ENCODE measurements at places on chromosomes 2 and 18. TPM values are rescaled to one million over a fixed set of nuclear protein-coding genes. Genes with fewer than 3 reads are reported as not detected.

GNLY gene
- not detected for total RNA-seq

LCT gene
- not detected for total RNA-seq

DNA sequence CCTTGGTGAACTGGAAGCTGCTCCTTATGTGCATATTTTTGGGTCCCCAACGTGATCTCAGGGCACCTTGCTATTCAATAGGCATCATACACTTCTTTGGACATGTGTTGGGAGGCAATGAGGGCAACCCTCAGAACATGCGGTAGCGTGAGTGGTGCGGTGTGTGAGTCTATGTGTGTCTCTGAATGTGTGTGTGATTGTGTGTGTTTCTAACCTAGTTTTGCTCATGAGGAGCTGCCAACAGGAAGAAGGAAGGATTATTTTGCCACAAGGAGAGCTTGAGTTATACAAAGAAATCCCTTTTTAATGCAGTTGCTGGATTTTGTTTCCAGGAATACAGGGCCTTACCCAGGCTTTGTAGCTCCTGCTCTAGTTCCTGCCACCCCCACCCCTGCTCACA lies 75.8 kb upstream of the ITGA6 start:
- H3K4me3 ChIP-seq = no peak overlapping the region
- H3K36me3 ChIP-seq = no peaks in the 10 kb centered on the region
- no peaks in the 10 kb centered on the region for H3K27me3 ChIP-seq
- no peak overlapping the region for H3K27ac ChIP-seq
- H3K4me1 ChIP-seq = no peaks in the 10 kb centered on the region
- no peak for DNase-seq

- DNase-seq = no peak
- H3K27me3 ChIP-seq = peaks cover 96% of the 10 kb centered on the region
- no peaks in the 10 kb centered on the region for H3K36me3 ChIP-seq
- H3K27ac ChIP-seq = no peak overlapping the region
- H3K4me3 ChIP-seq = no peak overlapping the region
Measured at GRCh38 chr2:162382278-162382677, 38.3 kb downstream of the GCA start.

DNA sequence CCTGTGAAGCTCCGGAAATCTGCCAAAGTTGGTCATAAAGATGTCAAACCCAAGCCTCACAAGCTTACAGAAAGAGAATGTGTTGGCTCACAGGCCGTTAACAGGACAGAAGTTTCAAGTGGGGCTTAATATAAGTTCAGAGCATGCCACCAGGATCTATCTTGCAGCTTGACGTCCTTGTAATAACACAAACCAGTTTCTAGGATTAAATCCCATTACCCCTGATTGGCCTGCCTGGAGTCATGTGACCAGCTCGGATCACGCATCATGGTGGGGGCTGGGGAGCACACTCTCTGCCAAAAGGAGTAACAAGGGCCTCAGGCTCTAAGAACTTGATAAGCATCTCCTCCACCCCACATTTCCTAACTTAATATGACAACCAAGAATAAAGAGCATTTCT lies 38.9 kb upstream of the SCG2 start:
- no peak overlapping the region for H3K27ac ChIP-seq
- no peaks in the 10 kb centered on the region for H3K4me1 ChIP-seq
- no peak overlapping the region for H3K4me3 ChIP-seq
- DNase-seq = no peak

- H3K27me3 ChIP-seq = no peaks in the 10 kb centered on the region
- peaks cover 5% of the 10 kb centered on the region for H3K4me1 ChIP-seq
- no peak overlapping the region for H3K4me3 ChIP-seq
- no peaks in the 10 kb centered on the region for H3K36me3 ChIP-seq
- no peak overlapping the region for H3K27ac ChIP-seq
- DNase-seq = peak; percentile 56
Measured at GRCh38 chr2:187453078-187453641, 5.1 kb upstream of the CALCRL start.

GRCh38 chr18:69876490-69876889 lies 71.2 kb downstream of the CD226 start:
- peaks cover 6% of the 10 kb centered on the region for H3K4me1 ChIP-seq
- H3K27ac ChIP-seq = no peak overlapping the region
- H3K36me3 ChIP-seq = no peaks in the 10 kb centered on the region
- no peak for DNase-seq

DNA sequence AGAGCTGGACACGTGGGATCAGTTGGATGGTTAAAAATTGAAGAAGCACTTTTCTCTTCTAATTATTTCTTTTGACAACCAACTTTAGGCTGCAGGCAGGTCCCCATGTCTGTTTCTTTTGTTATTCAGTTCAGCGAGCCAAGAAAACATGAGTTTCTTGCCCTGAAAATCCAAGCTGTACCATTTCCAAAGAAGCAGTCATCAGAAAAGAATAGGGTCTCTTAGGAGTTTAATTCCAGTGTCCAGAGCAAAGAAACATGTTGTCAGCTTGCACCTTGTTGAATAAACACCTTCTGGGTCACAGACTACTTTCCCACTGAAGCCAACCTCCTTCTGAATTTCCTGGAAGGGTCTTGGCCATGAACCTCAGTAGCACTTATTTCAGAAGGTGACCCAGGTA lies 170.5 kb upstream of the COPS8 start:
- H3K27ac ChIP-seq = no peak overlapping the region
- H3K36me3 ChIP-seq = no peaks in the 10 kb centered on the region
- DNase-seq = no peak
- H3K4me3 ChIP-seq = no peak overlapping the region

STPG4 gene
- total RNA-seq = 0.83 TPM

CGREF1 gene
- total RNA-seq = 10.9 TPM

SKOR2 gene
- not detected for total RNA-seq

DNA sequence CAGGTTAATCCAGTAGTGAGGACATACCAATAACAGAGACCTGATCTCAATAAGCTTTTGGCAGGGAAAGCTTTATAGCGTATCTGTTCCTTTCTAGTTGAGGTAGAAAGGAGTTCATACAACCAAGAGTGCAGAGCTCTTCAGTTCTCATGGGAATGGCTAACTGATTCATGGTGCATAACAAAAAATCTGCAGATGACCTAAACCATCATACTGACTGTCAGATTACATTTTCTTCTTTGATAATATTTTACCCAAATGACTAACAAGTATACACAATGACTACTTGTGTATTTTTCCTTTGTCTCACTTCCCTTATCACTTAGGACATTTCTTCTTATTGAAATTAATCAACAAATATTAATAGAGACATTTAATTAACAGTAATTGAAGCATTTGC lies 140.0 kb upstream of the SERTAD2 start:
- peaks cover 19% of the 10 kb centered on the region for H3K4me1 ChIP-seq
- no peak overlapping the region for H3K27ac ChIP-seq
- no peaks in the 10 kb centered on the region for H3K27me3 ChIP-seq
- H3K36me3 ChIP-seq = no peaks in the 10 kb centered on the region

Data from MCF 10A (cell line).